C1 segment of cervical spinal cord (tissue), 14 donors: ENCODE measurements at places on chromosomes 3 and 15.

GRCh38 chr3:72169561-72170472 is 384.9 kb upstream of the PROK2 start:
- DNase-seq = no peak

- DNase-seq = no peak
Measured at GRCh38 chr3:49018707-49019006, 277 bp upstream of the DALRD3 start.

- DNase-seq = no peak
Measured at GRCh38 chr3:126716057-126716456, 12.0 kb downstream of the CHCHD6 start.

GRCh38 chr3:177960014-177960413 is 576.2 kb upstream of the KCNMB2 start:
- DNase-seq = no peak

DNA sequence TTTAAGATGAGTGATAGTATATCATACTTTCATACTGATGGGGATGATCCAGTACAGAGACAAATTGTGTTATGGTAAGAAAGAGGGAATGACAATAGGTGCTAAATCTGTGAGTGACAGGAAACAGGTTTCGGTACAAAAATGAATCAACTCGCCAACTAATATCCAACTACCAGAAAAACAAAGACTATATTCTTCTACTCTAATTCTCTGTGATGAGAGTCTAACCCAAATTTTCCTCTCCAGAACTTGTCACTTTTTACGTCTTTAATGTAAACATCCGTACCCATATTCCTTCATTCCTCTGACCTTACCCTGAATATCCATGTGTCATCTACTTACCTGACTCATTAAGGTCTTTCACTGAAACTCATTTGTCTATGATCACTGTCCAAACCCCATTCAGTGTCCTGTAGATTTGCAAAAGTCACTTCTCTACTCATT is 39.6 kb downstream of the SCAPER start:
- no peak for DNase-seq

DNA sequence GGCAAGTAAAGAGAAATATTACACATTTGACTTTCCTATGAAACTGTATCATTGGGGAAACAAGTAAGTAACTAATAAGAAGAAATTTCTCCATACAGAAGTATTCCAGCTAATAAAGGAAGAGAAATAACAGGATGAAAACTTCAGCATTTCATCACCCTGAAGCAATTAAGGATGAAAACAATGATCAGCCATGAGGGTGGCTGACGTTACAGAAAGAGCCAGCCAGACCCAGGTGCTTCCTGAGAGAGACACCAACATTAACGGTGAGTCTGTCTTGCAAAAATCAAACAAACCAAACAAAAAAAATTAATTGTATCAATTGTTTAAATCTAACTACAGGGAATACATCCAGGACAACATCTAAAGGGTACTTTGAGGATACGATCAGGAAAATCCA is 190.0 kb downstream of the ARRDC4 start:
- no peak for DNase-seq
